ENCODE measurements at places on chromosomes 5 and 9.
A peak's percentile ranks its signal among the peaks of the same experiment; 100 is the strongest.

- DNase-seq, result no peak
Measured at GRCh38 chr5:77852514-77853352, 76.6 kb upstream of the TBCA start.

DNA sequence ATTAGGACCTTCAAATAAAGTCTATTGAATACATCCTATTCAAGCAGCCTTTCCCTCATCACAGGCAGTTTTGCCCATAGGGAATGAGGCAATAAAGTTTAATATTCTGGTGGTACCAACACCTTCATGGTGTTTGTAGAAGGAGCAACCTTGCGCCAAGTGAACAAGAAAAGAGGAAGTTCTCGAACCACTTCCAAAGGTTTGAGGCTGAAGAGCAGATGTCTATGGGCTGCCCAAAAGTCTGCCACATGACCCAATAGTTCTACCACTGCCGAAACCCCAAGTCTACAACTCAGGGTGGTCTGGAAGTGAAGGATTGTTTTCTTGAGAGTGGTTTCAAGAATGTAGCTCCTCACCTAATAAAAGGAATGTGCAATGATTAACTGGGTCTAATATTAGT, 123.1 kb downstream of the NPR3 start:
- no peak for DNase-seq

- no peak for DNase-seq
Measured at GRCh38 chr5:171580502-171581265, 161.2 kb downstream of the FGF18 start.

- no peak for DNase-seq
Measured at GRCh38 chr9:131418143-131419025, 24.5 kb downstream of the PRRC2B start.

GRCh38 chr9:122579874-122580273, 3.3 kb downstream of the OR1L8 start:
- DNase-seq, result no peak

- DNase-seq, result no peak
Measured at GRCh38 chr5:169695919-169696490, 58.9 kb downstream of the DOCK2 start.

DNA sequence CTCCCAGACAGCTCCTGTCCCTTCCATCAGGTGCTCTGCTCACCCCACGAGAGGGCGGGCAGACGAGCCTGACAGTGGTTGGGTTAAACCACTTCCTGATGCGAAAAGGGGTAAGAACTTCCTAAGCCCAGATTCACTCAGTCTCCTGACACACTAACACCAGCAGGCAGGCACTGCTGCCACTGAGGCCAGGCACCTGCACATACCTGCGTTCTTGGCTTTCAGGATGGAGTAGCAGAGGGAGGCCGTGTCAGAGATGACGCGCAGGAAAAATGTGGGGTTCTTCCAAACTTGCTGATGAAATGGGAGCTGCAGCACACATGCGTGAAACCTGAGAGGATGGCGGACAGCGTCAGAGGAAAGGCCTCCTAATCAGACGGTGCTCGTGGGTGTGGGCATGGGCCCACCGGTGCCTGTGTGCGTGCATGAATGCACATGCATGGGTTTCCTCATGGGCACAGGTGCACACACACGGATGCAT, 29.9 kb downstream of the SLC6A18 start:
- peak; percentile 9 for DNase-seq

DNA sequence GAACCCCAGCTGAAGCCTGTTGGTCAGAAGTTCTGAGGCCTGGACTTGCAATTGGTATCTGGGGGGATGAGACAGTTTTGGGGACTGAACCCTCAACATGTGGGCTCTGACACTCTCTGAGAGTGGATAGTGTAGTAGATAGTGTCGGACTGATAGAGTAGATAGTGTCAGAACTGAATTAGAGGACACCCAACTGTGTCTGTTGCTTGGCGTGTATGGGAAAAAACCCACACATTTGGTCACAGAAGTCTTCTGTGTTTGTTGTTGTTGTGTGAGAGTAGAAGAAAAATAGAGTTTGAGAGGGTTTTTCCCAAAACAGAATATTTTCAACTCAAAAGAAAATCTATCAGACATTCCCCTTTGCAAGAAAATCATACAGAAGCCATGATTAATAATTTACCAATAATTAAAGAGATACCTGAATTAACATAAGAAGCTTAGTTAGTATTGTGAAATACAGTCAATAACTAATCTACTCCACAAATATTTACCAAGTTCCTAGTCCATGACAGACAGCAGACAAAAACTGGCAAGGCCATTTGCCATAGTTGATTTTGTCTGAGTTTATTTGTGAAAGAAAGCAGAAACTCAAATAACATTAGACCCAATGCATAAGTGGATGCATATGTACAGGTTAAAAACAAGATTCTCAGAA, 170.9 kb downstream of the CTNND2 start:
- no peak for DNase-seq

DNA sequence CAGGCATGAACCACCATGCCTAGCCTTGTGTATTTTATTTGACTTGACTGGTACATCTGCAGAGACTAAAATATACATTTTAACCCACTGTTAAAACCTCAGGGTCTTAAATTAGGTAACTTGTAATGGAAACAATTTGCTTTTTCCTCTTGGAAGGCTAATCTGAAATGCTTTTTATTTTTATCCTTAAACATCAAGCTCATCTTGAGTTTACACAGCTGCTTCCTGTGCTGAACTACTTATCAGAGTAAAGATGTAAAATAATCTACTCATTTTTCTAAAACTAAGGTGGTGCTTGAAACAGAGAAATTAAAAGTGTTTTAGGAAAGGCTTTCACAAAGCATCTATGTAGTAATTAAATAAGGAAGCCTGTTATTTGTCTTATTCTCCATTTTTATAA, 144.1 kb downstream of the ENTREP1 start:
- DNase-seq, result no peak

DNA sequence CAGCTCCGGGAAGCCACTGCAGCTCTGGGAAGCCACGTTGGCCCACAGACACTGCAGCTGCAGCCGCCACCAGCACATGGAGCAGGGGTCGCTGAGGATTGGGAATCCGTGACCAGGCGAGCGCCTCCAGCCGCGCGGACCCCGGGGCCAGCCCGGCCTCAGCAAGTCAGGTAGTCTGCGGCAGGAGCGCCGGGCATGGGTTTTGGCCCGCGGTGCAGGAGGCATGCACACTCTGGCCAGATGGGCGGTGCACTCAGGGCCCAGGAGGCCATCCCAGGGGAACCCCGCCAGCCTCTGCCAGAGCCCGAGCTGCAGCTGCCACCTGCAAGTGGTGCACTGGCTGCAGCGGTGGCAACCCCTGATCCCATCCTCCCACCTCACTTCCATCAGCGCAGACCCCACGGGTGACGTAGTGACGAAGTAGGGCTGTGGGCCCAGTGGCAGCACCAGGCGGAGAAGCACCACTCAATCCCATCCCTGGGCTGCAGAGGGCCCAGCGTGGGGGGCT, 368.3 kb upstream of the SPATA31A5 start:
- DNase-seq, result no peak

DNA sequence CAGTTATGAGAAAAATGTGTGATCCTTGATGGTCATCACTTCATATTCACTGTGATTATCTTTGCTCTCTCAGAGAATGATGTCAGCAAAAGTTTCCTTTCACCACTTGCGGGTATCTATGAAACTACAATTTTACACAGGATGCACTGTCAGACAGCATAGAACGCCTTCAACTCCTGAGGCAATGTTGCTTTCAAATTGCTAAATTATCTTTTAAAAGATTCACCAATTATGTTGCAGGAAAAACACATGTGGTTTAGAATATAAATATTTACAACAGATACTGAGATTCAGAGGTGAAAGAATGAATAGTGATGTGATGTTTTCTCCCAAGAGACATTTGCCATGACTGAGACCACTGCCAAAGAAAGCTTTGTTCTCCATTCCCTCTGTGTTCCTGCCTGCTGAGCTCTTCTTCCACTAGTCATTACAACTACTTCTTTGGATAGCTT, 879.8 kb upstream of the DMAC1 start:
- DNase-seq, result no peak

GRCh38 chr9:76943054-76943453, 37.1 kb upstream of the PRUNE2 start:
- no peak for DNase-seq

DNA sequence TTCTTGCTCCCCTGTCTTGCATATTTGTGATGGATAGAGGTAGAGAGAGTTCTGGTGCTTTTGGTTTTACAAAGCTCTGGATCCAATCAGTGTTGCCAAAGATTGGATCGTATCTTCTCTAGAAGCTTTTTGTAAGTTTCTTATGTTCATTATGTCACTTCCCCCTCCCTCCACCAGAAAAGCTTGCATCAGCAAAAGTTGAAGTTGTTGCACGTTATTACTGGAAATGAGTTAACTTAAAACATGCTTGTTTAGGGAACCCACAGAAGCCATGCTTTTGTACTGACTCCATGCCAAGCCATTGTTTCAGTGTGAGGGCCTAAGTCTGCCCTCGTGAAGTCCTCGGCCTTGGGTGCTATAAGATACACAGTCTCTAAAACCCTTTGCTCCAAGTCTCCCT, 186.5 kb downstream of the ERCC6L2 start:
- DNase-seq, result no peak

GRCh38 chr9:85897848-85898247, 43.1 kb upstream of the NAA35 start:
- no peak for DNase-seq

GRCh38 chr5:150092159-150092787, 5.9 kb upstream of the CSF1R start:
- DNase-seq, result no peak

DNA sequence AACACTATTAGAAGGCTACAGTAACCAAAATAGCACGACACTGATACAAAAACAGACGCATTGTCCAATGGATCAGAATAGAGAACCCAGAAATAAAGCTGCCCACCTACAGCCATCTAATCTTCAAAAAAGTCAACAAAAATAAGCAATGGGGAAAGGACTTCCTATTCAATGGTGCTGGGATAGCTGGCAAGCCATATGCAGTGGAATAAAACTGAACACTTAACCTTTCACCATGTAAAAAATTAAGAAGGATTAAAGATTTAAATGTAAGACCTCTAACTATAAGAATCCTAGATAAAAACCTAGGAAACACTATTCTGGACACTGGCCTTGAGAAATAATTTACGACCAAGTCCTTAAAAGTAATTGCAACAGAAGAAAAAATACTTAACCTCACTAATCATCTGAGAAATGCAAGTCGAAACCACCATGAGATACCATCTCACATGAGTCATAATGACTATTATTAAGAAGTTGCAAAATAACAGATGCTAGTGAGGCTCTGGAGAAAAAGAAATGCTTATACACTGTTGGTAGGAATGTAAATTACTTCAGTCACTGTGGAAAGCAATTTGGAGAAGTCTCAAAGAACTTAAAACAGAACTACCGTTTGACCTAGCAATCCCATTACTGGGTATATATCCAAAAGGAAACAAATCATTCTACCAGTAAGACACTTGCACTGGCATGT, 203.3 kb upstream of the CDH9 start:
- DNase-seq, result no peak

GRCh38 chr5:178335302-178336030, 102.9 kb upstream of the PHYKPL start:
- DNase-seq, result no peak

DNA sequence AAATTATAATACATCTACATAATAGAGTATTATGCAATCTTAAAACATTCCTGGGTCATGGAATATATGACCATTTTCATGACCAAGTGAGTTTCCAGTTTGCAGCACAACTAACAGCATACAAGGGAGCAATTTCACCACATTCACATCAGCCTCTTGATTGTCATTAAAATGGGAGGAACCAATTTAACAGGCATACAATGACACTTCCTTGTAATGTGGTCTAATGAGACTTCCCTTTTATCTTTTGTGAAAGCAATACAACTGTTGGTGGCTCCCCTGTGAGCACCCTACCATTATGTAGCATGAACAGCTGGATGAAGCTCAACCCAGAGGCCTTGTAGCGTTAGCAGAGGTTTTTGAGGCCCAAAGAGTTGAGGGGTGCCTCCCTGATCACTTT, 13.6 kb upstream of the TMOD1 start:
- DNase-seq, result no peak

GRCh38 chr9:122265149-122265915, 650 bp downstream of the MRRF start:
- DNase-seq, result peak; percentile 6

DNA sequence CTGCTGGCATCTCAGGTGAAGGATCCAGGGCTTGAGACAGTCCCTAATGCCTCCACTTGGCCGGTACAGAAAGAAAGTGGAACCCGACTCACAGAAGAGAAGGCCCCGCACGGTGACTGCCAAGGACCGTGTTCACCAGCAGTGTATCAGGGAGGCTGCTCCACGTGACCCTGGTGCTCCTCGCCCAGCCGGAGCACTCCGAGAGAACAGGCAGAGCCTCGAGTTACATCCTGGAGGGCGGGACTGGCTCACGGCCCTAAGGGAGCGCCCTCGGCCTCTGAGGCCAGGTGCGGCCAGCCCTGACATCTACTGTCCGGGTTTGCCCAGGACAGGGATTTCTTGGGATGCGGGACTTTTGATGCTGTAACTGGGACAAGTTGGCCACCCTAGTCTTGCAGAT, 104.0 kb upstream of the SARDH start:
- no peak for DNase-seq

- no peak for DNase-seq
Measured at GRCh38 chr9:77978086-77978781, 53.4 kb downstream of the GNAQ start.

DNA sequence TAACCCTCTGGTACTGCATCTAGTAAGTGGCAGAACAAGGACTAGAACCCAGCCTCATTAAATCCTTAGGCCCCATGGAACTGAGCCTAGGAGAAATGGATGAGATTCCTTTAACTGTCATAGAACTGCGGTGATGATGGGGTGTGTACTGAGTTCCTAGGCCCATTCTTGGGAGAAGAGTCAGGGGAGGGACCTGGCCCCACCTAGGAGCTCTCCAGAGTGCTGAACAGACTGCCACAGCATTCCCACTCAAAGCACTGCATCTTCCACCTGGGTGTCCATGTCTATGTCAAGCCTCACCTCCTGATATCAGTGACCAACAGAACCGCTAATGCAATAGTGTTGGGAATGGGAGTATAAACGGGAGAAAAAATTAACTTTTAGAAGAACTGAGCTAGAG, 36.6 kb downstream of the TTLL11 start:
- no peak for DNase-seq

- no peak for DNase-seq
Measured at GRCh38 chr9:111986035-111986556, 89.5 kb downstream of the UGCG start.

- no peak for DNase-seq
Measured at GRCh38 chr5:160097991-160098390, 21.3 kb downstream of the PWWP2A start.
